ENCODE measurements at places on chromosomes 5 and 9. TPM values are rescaled to one million over a fixed set of nuclear protein-coding genes. Genes with fewer than 3 reads are reported as not detected.

Gene C8G
- total RNA-seq = 1.5 TPM

GRCh38 chr5:125348936-125349831 lies 602.7 kb upstream of the ZNF608 start:
- H3K27me3 ChIP-seq = no peaks in the 10 kb centered on the region
- H3K27ac ChIP-seq = no peak overlapping the region
- H3K4me3 ChIP-seq = no peak overlapping the region
- no peaks in the 10 kb centered on the region for H3K36me3 ChIP-seq

DNA sequence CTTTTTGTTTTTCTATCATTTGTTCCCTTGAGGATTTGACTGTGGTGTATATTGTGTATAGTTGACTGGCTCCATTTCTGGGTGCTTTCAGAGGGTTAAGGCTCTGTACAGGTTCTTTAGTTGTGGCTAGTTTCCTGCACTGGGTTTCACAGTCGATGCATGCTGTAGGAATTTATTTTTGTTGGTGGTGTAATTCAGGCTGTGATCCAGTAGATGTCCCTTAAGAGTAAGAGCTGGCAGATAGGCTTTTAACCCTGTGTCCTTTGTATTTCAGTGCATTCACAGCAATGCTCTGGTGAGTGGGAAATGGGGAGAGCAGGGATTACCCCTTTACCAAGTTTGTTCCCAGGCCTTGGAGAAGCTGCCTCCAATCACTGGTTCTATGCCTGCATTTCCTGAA lies 112.9 kb downstream of the SPATA31D1 start:
- no peaks in the 10 kb centered on the region for H3K4me1 ChIP-seq
- H3K27ac ChIP-seq = no peak overlapping the region
- no peaks in the 10 kb centered on the region for H3K36me3 ChIP-seq
- H3K4me3 ChIP-seq = no peak overlapping the region

Gene NUDT12
- 0.20 TPM for total RNA-seq

Gene WNT8A
- total RNA-seq = not detected

DNA sequence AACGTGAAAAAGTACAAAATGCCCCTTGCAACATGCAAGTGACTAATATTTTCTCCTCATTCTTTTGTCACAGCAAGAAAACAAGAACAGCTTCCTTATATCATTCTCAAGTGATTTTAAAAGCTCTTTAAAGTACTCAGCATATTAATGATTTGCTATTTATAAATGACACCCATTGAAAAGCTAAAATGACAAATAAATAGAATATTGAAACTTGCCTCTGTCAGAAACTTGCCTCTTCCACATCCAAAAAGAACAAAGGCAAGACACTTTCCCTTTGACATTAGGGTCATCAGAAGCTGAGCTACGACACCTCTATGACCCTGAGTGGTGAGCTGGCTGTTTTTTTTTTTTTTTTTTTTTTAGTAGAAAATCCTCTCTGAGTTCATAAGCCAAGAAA lies 339.6 kb upstream of the ITGA1 start:
- H3K4me3 ChIP-seq = no peak overlapping the region
- no peak overlapping the region for H3K27ac ChIP-seq
- no peaks in the 10 kb centered on the region for H3K4me1 ChIP-seq
- H3K27me3 ChIP-seq = no peaks in the 10 kb centered on the region
- no peak for DNase-seq

Gene BAAT
- total RNA-seq = not detected

GRCh38 chr9:28317745-28318144 lies 744.5 kb upstream of the C9orf72 start:
- H3K4me1 ChIP-seq = no peaks in the 10 kb centered on the region
- no peak overlapping the region for H3K27ac ChIP-seq
- no peaks in the 10 kb centered on the region for H3K27me3 ChIP-seq
- DNase-seq = no peak
- H3K4me3 ChIP-seq = no peak overlapping the region
- no peaks in the 10 kb centered on the region for H3K36me3 ChIP-seq
